Right lung (tissue), 10 donors: ENCODE measurements at places on chromosomes 7 and 10.

GRCh38 chr7:99639267-99639666 is 22.5 kb downstream of the ZSCAN25 start:
- DNase-seq: no peak

DNA sequence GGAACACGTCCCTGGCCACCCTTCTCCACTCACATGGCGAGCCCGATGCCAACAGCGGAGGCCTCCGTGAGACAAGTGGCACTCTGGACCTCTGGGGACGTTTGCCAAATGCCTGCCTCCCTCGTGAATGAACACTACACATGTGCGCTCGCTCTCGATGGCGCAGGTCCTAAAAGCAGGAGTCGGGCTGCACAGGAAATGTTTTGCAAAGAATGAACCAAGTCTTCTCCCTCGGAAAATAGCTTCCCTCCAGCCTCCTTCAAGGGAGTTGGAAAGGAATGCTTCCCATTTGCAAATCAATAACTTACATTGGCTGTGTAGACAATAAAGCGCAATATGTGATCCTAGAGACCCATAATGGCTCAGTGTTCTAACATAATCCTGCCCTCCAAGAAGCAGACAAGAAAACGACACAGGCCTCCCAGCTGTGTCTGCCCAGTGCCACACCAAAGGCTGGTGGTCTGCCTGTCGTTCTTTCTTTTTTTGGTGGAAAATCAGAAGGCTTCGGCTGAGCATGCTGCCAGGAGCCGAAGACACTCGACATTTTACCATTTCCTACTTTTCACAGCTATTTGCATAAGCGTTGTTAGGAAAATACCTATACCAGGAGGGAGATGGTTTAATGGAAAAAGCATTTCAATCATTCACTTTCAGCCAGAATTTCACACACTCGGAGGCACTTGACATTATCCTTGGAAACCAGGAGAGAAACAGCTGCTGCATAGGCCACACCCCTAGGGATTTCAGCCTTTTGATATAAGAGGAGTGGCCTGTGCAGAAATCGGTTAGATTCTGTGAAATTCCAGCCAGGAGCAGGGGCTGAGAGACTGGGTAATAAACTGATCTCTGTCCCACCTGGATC is 38.4 kb downstream of the ATXN7L1 start:
- no peak for DNase-seq

DNA sequence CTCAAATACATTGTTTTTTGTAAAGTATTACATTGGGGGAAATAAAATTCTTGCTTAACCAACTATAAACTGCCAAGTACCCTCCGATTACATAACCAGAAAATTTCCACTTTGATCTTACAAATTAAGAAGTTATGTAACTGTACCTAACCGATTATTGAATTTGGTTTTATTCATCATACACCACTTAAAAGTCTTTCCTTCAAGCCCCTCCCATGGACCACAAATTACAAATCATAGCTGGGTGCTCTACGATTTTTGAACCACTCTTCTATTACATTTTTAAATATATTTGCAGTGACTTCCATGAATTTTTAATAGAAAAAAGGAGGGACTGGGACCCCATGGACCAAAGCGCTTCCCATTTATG is 630 bp downstream of the ZNF680 start:
- no peak for DNase-seq

DNA sequence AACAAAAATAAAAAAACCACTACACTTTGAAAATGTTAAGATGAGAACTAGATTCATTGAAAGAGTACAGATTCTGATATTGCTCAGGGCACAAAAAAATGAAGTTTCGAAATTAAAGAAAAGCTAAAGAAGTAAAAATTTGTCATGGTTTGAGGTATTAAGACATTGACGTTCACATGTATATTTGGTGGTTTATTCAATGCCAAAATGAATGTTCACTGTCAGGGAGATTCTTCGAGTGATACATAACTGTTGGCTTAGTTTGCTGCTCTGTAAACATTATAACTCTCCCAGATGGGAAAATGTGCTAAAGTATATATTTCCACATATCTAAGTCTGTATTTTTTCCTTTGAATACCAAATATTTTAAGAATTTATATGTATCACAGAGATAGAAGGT is 345.0 kb downstream of the SEMA3D start:
- DNase-seq: no peak

DNA sequence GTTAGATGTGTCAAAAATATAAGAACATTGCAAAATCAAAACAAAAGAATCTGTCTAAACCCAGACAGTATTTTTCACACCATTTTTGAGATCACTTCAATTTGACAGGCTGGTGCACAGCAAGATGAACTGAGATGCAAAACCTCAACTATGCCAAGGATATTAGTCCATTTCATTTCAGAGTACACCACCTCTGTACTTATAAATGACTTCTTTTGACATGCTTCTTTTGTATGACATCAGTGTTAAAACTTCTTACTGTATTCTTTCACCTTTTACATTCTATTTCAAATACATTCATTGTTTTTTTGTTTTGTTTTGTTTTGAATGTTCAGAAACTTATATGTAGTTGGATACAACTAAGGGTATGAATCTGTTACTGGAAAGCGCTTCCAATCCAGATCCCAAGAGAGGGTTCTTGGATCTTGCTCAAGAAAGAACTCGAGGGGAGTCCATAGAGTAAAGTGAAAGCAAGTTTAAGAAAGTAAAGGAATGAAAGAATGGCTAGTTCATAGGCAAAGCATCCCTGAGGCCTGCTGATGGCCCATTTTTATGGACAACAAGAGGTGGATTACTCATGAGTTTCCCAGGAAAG is 23.5 kb upstream of the GPR141 start:
- no peak for DNase-seq

- no peak for DNase-seq
Measured at GRCh38 chr10:59913547-59914237, 7.3 kb upstream of the CCDC6 start.

DNA sequence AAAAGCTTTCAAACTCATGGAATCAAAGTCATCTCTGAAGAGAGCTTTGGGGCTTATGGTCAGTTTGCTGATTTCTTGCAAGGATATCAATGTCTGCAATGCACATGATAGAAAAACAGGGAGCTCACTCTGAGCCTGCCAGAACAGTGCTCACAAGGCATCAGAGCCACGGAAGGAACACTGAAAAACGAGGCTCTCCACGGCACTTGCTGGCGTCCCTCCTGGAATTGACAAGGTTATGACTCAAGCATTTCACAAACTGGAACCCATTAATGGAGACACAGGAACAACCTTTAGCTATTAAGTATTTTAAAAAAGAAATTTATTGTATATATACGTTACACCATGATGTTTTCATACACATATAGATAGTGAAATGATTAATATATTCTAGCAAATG is 266.3 kb downstream of the KCND2 start:
- DNase-seq: no peak

GRCh38 chr7:157016352-157017041 is 6.0 kb upstream of the MNX1 start:
- DNase-seq: no peak

- DNase-seq: no peak
Measured at GRCh38 chr10:83167081-83167480, 972.2 kb upstream of the GHITM start.

- no peak for DNase-seq
Measured at GRCh38 chr10:59222788-59223187, 46.3 kb downstream of the PHYHIPL start.

DNA sequence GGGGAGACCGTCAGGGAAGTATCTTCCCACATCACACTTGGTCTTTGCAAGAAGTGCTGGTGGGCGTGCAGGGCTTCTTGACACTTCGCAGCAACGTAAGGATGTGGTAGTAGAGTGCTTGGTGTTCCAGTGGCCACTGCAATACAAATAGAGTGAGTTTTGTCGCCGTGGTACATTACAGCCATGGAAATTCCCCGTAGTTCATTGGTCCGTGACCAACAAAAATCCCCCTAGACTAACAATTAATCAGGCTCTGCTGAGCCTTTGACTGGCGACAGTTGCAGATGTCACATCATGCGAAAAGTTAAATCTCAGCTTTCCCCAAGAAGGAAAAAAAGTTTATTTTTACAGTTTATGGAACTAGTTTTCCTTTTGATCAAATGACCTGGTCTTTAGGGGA is 134.7 kb downstream of the MGMT start:
- no peak for DNase-seq

- DNase-seq: no peak
Measured at GRCh38 chr7:5200561-5201235, 10.7 kb downstream of the WIPI2 start.

DNA sequence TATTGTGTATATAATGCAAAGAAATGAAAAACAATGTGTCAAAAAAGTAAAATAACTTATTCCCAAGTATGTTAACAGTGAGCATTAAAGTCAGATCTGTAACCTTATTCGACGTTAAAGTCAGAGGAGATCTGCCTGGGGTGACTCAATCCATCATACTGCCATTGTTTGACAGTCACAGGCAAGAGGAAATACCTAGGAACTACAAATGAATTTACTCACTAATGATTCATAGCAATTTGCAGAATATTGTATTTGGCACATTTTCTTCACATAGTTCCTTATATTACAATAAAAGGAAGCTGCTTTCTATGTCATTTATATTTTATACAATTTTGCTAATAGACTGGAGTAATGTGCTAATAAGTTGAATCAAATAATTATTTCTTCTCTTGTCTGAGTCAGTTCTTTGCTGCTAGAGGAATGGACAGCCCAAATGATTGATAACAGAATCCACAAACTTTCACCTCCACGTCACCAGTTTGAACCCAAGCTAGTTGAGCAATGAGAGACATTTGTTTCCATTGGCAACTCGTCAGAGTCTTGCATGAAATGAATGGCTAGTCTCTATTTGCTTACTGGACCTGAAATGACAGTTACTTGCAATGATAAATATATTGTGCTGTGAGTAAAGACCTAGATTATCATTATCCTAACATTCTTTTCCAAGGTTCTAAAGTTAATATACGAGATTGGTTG is 48.5 kb upstream of the TMEM106B start:
- DNase-seq: no peak
